Thymus (tissue), 14 donors: ENCODE measurements at places on chromosomes 7 and 10.

DNA sequence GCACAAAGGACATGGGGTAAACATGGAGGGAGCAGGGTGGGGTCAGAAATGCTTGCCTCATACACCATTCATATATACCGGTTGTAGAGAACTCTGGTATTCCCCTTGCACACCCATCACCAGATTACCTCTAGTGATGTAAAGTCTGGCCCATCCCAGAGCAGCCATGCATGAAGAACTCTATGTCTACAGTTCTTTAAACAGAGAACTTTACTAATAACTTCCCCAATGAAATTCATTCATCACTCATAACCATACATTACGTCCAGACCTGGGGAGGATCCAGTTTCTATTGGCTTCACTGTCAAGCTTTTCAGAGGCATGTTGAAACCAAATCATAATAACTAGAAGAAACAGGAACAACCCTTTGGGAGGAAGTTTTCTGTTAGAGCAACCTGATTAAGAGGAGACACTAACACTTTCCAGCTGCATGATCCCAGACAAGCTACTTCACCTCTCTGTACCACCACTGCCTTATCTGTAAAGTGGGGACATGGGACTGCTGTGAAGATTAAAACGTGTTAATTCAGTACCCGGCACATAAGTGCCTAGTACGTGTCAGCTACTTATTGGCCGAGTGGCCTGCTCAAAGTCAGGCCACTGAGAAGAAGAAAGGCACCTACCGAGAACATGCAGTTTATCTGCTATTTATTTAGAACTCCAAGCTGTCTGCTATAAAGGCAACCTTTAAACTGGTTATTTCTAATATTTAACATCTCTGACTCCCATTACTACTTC lies 59.7 kb downstream of the IGF2BP3 start:
- H3K27ac ChIP-seq = peak overlapping the region; percentile 1
- H3K36me3 ChIP-seq = peaks cover 3% of the 10 kb centered on the region
- H3K4me1 ChIP-seq = no peaks in the 10 kb centered on the region
- no peaks in the 10 kb centered on the region for H3K27me3 ChIP-seq
- no peak overlapping the region for H3K4me3 ChIP-seq

DNA sequence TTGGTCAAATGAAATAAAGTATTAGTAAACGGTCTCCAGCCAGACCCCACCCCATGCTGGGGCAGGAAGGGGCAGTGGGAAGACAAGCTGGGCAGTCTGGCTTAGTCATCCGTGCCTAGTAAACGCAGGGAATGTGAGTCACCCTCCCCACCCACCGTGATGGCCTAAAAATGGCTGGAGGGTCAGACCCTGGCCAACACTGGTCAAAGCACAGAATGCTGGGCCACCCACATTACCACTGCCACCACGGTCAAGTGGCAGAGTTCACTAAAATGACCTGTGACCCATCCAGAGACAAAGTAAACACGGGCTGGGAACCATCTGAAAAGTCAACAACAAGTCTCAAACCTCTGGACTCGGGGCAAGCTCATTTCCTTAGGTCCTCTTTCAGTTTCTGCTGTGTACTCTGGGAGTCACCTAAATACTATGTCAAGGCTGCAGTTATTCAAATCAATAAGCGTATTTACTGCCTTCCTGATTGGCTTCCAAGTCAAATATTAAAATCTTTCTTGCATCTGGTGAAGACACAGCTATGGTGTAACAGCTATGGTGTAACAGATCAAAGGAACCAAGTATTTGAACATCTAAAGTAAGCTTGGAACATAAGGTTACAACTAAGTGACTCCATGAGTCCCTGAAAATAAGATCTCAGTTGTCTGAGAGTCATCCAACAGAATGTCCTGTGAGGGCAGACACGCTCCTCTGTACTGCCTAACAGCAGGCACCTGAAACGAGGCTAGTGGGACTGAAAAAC lies 3.0 kb downstream of the ZFAND2A start:
- no peak overlapping the region for H3K27ac ChIP-seq
- peaks cover 56% of the 10 kb centered on the region for H3K36me3 ChIP-seq
- peaks cover 17% of the 10 kb centered on the region for H3K4me1 ChIP-seq
- no peak overlapping the region for H3K4me3 ChIP-seq

GRCh38 chr7:17142831-17143541 lies 155.5 kb upstream of the AHR start:
- no peaks in the 10 kb centered on the region for H3K27me3 ChIP-seq
- DNase-seq = no peak
- H3K4me3 ChIP-seq = no peak overlapping the region

DNA sequence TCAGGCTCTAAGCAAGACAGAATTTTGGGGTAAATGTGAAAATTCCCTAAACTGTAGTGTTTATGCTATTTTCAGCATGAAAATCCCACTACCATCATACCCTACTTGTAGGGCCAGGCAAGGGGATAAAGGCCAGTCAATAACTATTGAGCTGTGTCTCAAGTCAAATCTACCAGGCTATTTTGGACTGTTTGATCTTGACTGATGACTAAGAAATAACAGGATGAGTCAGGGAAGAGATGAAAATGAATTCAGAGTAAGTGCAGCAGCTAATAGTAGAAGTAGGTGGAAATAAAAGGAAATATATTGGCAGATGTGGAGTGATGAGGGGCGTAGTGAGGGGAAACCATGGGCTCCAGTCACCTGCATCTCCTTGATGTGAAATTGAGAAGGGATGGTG lies 225.8 kb upstream of the PHYHIPL start:
- H3K4me1 ChIP-seq = no peaks in the 10 kb centered on the region
- DNase-seq = no peak
- H3K36me3 ChIP-seq = no peaks in the 10 kb centered on the region
- H3K27ac ChIP-seq = no peak overlapping the region
- H3K27me3 ChIP-seq = no peaks in the 10 kb centered on the region
